ENCODE measurements at places on chromosomes 3 and 15.

- no peaks in the 10 kb centered on the region for H3K27me3 ChIP-seq
- no peak overlapping the region for H3K4me3 ChIP-seq
- peak overlapping the region; percentile 90 for H3K27ac ChIP-seq
- no peaks in the 10 kb centered on the region for H3K36me3 ChIP-seq
- DNase-seq: no peak
These were observed 180.4 kb downstream of the SMAD6 start for GRCh38 chr15:66882251-66883020.

DNA sequence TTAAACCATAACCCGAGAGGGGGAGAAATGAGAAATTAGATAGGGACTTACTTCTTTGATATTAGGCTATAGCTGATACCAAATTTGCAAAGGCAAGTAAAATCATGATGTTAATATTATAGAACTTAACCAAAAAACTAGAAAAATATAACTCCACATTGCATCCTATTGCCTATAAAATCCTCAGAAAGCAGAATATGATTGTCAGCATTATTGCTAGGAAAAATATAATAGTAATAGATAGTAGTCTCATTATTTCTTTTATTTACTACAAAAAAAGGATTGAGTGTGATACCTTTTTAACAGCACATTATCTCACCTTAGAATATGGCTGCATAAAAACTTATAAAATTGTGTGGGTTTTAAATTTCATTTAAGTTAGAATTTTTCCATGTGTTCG is 206.5 kb upstream of the CDIN1 start:
- no peaks in the 10 kb centered on the region for H3K4me1 ChIP-seq
- no peak overlapping the region for H3K27ac ChIP-seq
- DNase-seq: no peak
- no peaks in the 10 kb centered on the region for H3K27me3 ChIP-seq

- DNase-seq: no peak
- peaks cover 10% of the 10 kb centered on the region for H3K27me3 ChIP-seq
- H3K4me1 ChIP-seq: peaks cover 6% of the 10 kb centered on the region
- H3K27ac ChIP-seq: no peak overlapping the region
- no peaks in the 10 kb centered on the region for H3K36me3 ChIP-seq
These were observed 215.1 kb downstream of the SHQ1 start for GRCh38 chr3:72633121-72633520.

GRCh38 chr15:57370929-57371328 is 5.4 kb upstream of the CGNL1 start:
- no peaks in the 10 kb centered on the region for H3K36me3 ChIP-seq
- DNase-seq: no peak
- no peaks in the 10 kb centered on the region for H3K27me3 ChIP-seq
- no peak overlapping the region for H3K4me3 ChIP-seq

DNA sequence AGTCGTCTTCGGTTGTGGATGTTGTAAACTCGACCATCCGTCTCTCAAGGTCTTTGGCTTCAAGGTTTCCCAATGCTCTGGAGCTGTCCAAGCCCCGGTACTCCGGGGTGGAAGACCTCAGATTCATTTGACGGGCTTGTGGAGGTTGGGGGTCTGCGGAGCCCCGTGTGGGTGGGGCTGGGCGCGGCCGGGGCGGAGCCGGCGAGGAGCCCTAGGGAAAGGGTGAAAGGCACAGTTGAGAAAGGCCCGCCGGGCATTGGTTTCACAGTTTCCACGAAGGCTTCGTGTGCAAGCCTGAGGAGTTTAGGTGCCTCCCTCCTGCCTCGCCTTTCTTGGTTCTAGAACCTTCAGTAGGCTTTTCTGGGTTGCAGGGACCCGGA is 360 bp upstream of the MGA start:
- H3K36me3 ChIP-seq: no peaks in the 10 kb centered on the region
- H3K27ac ChIP-seq: peak overlapping the region; percentile 42
- H3K27me3 ChIP-seq: peaks cover 9% of the 10 kb centered on the region
- H3K4me1 ChIP-seq: peaks cover 8% of the 10 kb centered on the region
- H3K4me3 ChIP-seq: peak overlapping the region; percentile 64
- DNase-seq: no peak

DNA sequence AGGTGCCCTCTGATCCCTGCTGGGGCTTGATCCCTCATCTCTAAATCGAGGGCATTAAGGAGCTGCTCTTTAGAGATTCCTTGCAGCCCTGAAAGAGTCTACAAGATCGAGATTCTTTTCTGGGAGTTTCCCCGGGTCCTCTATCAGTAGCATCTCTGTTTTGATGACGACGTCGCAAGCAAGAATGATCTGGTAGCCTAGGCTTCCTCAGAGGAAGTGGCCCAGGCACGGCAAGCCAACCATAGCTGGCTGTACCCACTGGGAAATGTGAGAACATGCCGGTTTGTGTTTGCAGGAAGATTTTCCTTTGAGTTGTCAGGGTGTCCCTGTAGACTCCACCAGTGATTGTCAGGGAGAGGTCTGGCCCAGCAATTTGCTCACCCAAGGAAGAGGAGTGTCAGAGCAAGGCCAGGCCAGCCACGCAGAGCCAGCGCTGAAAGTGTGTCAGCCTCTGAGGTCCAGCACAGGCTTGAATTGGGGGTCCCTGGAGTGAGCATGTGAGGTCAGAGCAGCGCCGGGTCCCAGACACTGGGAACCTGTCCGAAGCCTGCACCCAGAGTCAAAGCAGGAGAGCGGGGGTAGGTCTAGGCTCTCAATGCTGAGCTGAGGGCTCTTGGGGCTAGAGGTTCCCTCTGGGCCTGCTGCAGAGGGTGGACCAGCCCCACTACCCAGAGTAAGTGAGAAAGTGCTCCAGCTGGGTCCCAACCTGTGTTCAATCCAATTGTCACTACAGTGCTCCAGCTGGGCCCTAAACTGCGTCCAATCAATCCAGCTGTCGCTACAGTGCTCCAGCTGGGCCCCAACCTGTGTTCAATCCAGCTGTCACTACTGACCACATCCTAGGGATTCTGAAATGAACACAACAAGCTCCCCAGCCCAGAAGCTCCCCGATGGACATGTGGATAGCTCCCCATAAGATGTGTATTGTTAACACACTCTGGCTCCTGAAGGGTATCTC is 95.7 kb downstream of the CHDH start:
- no peak for DNase-seq
- no peak overlapping the region for H3K27ac ChIP-seq
- H3K4me3 ChIP-seq: no peak overlapping the region
- no peaks in the 10 kb centered on the region for H3K36me3 ChIP-seq
- peaks cover 13% of the 10 kb centered on the region for H3K4me1 ChIP-seq
- no peaks in the 10 kb centered on the region for H3K27me3 ChIP-seq

GRCh38 chr15:95141486-95141885 is 910.1 kb downstream of the MCTP2 start:
- H3K27ac ChIP-seq: no peak overlapping the region
- no peaks in the 10 kb centered on the region for H3K4me1 ChIP-seq
- H3K36me3 ChIP-seq: no peaks in the 10 kb centered on the region

DNA sequence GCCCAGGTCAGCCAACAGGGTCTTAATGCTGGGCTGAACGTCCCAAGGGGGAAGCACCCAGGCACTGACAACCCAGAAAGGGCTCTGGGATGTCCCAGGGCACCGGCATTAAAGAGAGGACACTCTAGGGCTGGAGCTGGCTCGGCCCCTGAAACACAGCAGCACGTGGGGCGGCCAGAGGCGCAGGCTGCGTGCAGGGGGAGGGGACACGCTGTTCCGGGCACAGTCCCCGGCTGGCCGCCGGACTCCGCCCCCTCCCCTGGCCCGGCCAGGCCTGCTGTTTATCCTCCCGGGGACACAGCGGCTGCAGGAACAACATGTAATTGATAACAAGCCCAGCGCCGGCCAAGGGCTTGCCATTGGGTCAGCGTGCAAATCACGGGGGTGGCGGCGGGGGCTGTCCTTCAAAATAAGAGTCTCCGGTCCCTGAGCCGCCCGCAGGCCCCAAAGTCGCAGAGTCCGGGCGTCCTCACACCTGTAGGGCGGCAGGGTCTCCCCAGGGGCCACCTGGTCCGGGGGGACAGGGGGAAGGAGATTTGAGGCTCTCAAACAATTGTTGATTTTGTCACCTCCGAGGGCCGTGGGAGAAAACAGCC is 1.3 kb downstream of the KLF15 start:
- peak; percentile 77 for DNase-seq
- H3K27me3 ChIP-seq: peaks cover 25% of the 10 kb centered on the region
- H3K27ac ChIP-seq: no peak overlapping the region
- H3K4me1 ChIP-seq: peaks cover 14% of the 10 kb centered on the region
- H3K36me3 ChIP-seq: no peaks in the 10 kb centered on the region

- no peaks in the 10 kb centered on the region for H3K4me1 ChIP-seq
- no peak overlapping the region for H3K4me3 ChIP-seq
- no peak overlapping the region for H3K27ac ChIP-seq
These were observed 31.0 kb downstream of the ENTPD3 start for GRCh38 chr3:40417845-40418543.

- no peak overlapping the region for H3K27ac ChIP-seq
- peaks cover 10% of the 10 kb centered on the region for H3K4me1 ChIP-seq
- H3K4me3 ChIP-seq: no peak overlapping the region
- no peak for DNase-seq
- no peaks in the 10 kb centered on the region for H3K36me3 ChIP-seq
These were observed 39.4 kb upstream of the WNT5A start for GRCh38 chr3:55526332-55527030.

DNA sequence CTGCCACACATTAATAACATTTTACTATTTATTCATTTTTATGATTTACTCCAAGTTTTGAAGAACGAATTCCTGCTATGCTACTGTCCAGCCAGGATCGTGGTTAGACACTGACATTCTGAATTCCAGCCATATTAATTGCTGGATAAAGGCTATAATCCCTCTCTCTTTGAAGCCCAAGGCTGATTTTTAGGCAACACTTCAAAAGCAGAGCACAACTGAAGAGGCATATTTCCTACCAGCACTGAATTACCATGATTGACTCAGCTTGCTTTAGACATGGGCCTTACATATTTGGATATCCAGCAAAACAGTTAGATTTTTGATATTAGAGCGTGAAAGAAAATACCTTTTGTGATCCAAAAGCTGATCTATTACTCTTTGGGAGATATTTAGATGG is 205.0 kb downstream of the ZIC1 start:
- no peak overlapping the region for H3K4me3 ChIP-seq
- no peaks in the 10 kb centered on the region for H3K36me3 ChIP-seq
- DNase-seq: no peak
- no peak overlapping the region for H3K27ac ChIP-seq

DNA sequence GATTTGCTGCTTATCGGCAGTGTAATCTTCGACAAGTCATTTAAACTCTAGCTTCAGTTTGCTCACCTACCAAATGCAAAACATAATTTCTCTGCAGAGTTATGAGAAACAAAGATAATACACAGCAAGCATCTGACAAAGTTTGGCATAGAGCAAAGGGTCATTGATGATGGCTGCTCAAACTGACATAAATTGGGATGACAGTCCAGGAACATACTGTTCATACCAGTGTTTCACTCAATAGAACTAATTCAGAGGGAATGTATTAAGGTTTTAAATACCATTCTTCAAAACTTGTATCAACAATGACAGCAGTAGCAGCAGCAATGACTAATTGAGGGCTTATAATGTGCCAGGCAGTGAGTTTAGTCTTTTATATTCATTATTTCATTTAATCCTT is 137.6 kb downstream of the SPATA16 start:
- no peaks in the 10 kb centered on the region for H3K27me3 ChIP-seq
- no peak overlapping the region for H3K4me3 ChIP-seq
- no peak overlapping the region for H3K27ac ChIP-seq
- no peak for DNase-seq
- H3K36me3 ChIP-seq: no peaks in the 10 kb centered on the region

DNA sequence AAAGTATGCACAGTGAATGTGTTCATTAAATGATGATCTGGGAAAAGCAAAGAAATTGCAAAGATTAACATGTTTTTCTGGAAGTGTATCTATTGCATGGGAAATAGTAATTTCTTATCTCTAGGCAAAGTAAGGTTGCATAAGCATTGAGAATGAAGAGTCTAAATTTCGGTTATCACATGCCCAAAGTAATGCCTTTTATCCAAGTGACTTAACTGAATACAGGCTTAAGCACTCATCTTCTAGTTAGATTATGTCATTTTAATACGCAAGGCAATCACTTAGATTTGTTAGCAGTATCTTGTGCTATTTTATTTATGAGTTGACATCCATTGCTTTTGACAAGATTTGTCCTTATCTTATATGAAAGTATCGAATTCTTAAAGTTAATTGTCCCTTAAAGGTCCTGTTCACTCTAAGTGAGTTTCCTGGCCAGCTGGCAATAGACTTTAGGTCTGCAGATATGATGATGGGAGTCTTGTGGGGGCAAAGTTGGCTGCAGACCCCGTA is 100.5 kb downstream of the NAALADL2 start:
- H3K27me3 ChIP-seq: no peaks in the 10 kb centered on the region
- H3K4me3 ChIP-seq: no peak overlapping the region
- H3K36me3 ChIP-seq: no peaks in the 10 kb centered on the region
- H3K27ac ChIP-seq: no peak overlapping the region
- H3K4me1 ChIP-seq: no peaks in the 10 kb centered on the region
- no peak for DNase-seq

- no peaks in the 10 kb centered on the region for H3K4me1 ChIP-seq
- no peaks in the 10 kb centered on the region for H3K27me3 ChIP-seq
- no peak overlapping the region for H3K4me3 ChIP-seq
- no peak overlapping the region for H3K27ac ChIP-seq
- no peak for DNase-seq
These were observed 24.8 kb downstream of the SEC22A start for GRCh38 chr3:123226549-123226948.

- H3K4me3 ChIP-seq: peak within 1 kb of the TSS; percentile 77
- H3K27ac ChIP-seq: no peak within 1 kb of the TSS
- H3K4me1 ChIP-seq: peaks cover 24% of the 10 kb centered on the region
- no peaks in the 10 kb centered on the region for H3K36me3 ChIP-seq
These were observed at the start of gene BHLHE40 for GRCh38 chr3:4979428-4980228. Gene BHLHE40 (plus strand): TSS chr3:4979437. CDS start chr3:4979719, 282 bp downstream.

DNA sequence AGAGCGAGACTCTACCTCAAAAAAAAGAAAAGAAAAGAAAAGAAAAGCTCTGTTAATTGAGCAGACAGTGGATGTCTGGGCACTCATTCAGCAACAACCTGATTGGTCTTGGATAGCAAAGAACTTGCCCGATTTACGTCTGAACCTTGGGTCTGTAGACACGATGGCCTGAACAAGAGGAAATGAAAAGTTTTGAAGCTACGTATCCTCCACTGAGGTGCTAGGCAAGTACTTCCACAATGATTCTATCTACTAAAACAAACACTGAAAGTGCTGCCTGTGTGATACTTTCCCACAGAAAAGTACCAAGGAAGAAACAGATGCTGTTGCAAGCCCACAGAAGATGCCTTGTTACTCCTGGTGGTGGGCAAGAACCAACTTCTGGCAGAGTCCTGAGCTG is 21.8 kb upstream of the MUSTN1 start:
- peaks cover 6% of the 10 kb centered on the region for H3K36me3 ChIP-seq
- DNase-seq: no peak
- H3K27ac ChIP-seq: no peak overlapping the region
- no peak overlapping the region for H3K4me3 ChIP-seq

GRCh38 chr3:187821616-187822317 is 76.5 kb upstream of the BCL6 start:
- H3K36me3 ChIP-seq: no peaks in the 10 kb centered on the region
- H3K27ac ChIP-seq: no peak overlapping the region
- H3K4me3 ChIP-seq: no peak overlapping the region
- H3K4me1 ChIP-seq: no peaks in the 10 kb centered on the region

- DNase-seq: no peak
- H3K4me1 ChIP-seq: peaks cover 15% of the 10 kb centered on the region
- no peak overlapping the region for H3K4me3 ChIP-seq
These were observed 156.6 kb upstream of the RGMA start for GRCh38 chr15:93245661-93246042.

All from neuronal stem cell (in vitro differentiated cells).